ENCODE measurements at places on chromosomes 6 and 20. TPM values are rescaled to one million over a fixed set of nuclear protein-coding genes. Genes with fewer than 3 reads are reported as not detected.

The HLA-DOB gene
- total RNA-seq = 3.9 TPM

The SLC17A9 gene
- 26.1 TPM for total RNA-seq

The CFAP61 gene
- total RNA-seq = not detected

- DNase-seq = no peak
Observed at GRCh38 chr20:38258545-38259215, 1.9 kb downstream of the KIAA1755 start.

The SLC25A27 gene
- total RNA-seq = 0.35 TPM

GRCh38 chr20:34364223-34364506 is 1.1 kb downstream of the ITCH start:
- DNase-seq = no peak

- DNase-seq = no peak
Observed at GRCh38 chr6:22053391-22053997, 243.3 kb downstream of the PRL start.

- peak; percentile 59 for DNase-seq
Observed at GRCh38 chr6:118705544-118706491, 54.4 kb upstream of the CEP85L start.

GRCh38 chr20:13936781-13937576 is 53.4 kb downstream of the SEL1L2 start:
- no peak for DNase-seq
